ENCODE measurements at places on chromosomes 12 and 14.
A peak's percentile ranks its signal among the peaks of the same experiment; 100 is the strongest.

GRCh38 chr12:71935594-71935993, 3.1 kb upstream of the TPH2 start:
- DNase-seq: no peak

DNA sequence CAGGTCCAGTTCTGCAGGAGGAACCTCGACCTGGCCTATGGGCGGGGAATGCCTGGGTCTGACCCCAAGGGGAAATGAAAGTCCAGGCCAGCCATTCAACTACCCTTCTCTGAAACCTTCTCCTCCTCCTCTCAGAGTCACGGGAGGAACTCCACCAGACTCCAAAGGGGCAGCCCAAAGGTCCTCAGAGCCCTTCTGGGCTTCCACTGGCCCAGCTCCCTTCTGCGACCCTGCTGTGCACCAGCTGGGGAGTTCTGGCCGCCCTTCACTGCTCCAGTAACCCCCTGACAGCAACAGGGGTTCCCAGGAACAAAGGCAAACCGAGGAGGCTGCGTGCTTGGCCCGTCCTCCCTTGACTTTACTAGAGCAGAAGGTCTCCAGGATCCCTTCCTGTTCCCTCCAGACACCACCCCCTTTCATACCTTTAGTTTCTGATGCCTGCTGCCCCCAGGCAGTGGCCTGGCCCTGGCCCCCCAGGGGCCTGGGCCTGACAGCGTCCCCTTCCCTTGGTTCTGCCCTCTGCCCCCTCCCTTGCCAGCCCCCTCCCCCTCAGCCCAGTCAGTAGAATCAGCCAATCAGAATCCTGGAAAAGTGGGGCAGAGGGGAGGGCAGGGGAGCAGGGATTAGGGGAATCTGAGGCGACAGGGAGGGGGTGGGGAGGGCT, 850 bp upstream of the ZNF385A start:
- no peak for DNase-seq

DNA sequence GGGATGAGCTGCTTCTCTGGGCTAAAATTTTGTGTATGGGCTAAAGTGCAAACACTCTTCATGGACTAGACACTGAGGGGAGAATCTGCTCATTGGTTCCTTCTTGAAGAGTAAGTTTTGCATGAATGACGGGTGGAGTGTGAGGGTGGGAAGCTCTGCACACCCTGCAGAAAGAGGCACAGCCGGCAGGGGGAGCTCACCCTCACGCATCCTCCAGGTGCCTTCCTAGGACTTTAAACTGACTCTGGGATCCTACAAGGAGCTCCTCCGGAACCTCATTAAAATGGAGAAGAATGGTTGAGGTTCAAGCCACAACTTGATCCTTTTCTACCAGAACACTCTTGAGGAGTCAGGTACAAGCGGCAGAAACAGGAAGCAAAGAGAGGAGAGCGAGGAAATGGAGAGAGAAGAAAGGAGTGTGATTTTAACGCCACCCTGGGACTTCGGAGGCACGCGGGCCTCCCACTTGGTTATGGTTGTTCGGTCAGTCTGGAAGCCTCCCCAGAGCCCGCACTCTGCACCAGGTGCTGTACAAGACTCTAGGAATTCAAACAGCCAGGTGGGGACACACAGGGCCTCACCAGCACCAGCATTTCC, 87.5 kb downstream of the SETD3 start:
- peak; percentile 28 for DNase-seq

- DNase-seq: peak; percentile 59
Observed at GRCh38 chr14:81269100-81269978, 48.6 kb upstream of the GTF2A1 start.

- no peak for DNase-seq
Observed at GRCh38 chr14:105848570-105848969, 322.2 kb downstream of the TMEM121 start.

GRCh38 chr14:57884175-57884574, 18.3 kb upstream of the SLC35F4 start:
- no peak for DNase-seq

GRCh38 chr12:8562310-8562709, 21.6 kb upstream of the CLEC4E start:
- DNase-seq: no peak

DNA sequence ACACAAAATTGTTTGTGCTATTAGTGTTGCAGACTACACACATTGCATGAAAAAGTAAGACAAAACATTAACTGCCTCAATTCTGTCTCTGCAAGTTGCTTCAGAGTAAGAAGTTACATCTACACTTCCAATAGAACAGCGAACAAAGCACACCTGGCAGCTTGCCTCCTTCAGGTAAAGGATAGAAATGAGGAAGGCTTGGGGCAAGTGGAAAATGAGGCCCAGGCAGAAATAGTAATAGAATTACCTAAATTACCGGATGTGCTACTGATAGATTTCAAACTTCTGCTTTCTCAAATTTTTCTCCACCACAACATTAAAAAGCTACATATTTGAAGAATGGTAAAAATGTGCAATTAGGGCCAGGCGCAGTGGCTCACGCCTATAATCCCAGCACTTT, 37.7 kb downstream of the CCDC175 start:
- no peak for DNase-seq

DNA sequence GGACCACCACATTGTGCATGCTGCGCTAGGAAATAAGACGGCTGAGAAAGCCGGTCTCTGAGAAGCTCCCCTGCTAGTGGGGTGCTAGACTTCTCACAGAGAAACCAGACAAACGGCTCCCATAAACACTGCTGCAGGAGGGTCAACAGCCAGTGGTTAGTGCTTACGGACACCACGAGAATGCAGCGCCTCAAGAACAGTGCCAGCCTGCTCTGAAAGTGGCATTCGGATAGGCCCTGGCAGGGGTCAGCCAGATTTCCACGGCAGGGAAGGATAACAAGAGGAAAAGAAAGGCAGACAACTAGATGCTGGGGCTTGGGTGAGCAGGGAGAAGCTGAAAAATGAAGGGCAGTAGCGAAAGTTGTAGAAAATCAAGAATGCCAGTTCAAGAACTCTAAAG, 26.4 kb downstream of the PPTC7 start:
- DNase-seq: no peak

- DNase-seq: no peak
Observed at GRCh38 chr14:28608851-28609828, 157.4 kb upstream of the FOXG1 start.

DNA sequence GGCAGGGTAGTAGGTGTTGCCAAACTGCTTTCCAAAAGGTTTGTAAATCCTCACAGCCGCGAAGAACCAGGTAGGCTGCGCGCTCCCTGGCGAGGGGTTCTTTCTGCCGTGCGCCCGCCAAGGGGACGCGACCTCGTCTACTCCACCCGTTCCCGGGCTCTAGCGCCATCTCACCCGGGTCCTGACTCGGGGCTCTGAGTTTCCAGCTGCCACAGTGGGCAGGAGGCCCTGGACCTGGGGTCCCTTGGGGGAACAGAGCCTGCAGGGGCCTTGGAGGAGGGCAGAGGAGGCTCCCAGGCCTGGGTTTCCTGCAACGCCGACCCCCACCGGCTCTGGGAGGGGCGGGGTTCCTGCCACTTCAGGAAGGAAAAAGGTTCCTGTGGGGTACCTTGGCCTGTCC, 706 bp downstream of the ANHX start:
- DNase-seq: no peak

GRCh38 chr14:103729496-103730448, 14.2 kb downstream of the ZFYVE21 start:
- no peak for DNase-seq

DNA sequence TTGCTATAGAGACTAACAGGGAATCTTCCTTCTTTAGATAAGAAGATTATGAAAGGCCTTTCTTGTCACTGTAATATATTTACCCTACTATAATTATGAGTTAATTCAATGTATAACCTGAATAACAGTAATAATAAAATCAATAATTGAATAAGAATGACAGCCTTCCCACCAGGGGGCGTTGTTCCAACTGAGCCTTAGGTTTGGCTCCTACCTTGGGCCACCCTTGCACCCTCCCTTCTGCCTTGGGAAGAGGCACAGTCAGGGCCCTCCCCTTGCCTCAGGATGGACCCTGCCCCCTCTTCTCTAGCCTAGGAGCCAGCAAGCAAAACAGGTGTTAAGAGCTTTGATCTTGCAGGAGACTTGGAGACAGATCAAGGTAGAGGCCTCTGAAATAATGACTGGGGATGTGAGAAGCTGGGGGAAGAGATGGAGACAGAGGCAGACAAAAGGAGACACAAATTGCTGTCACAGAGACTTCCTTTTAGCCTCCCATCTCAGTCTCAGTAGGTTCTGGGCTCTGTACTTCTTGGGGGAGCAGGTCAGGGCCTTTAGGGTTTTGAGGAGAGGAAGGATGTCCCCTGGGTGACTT, 40.1 kb upstream of the CISTR start:
- peak; percentile 40 for DNase-seq

GRCh38 chr14:66401449-66402095, 84.6 kb upstream of the CCDC196 start:
- DNase-seq: no peak

GRCh38 chr14:80926397-80927082, 15.0 kb downstream of the CEP128 start:
- DNase-seq: no peak
